ENCODE measurements at places on chromosomes 3 and 15.

DNA sequence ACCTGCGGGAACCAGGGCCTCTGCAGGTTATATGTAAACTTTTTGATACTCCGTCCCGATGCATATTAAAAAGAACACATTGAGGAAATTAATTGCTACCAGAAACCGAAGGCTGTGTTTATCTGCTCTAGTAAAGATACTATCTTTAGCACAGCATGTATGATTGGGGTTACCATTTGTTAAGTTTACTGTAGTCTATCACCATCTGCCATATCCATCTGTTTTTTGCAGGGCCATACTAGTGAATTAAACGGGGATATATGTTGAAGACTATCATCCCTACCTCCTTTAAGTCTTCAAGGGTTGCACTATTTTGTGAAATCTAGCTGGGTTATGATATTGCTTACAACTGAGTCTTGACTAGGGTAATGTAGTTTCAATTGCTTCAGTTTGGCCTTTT lies 597.0 kb downstream of the SQOR start:
- no peak for DNase-seq

GRCh38 chr3:54873059-54874010 lies 54.5 kb downstream of the LRTM1 start:
- DNase-seq = no peak

- no peak for DNase-seq
Measured at GRCh38 chr3:108099679-108100428, 9.0 kb upstream of the CD47 start.

- DNase-seq = no peak
Measured at GRCh38 chr3:102238362-102238761, 196.5 kb upstream of the ZPLD1 start.

- DNase-seq = no peak
Measured at GRCh38 chr15:45009046-45009445, 13.9 kb upstream of the SORD start.

GRCh38 chr3:130892759-130893375 lies 1.0 kb upstream of the ATP2C1 start:
- DNase-seq = peak; percentile 59

- no peak for DNase-seq
Measured at GRCh38 chr15:75008629-75009326, 13.4 kb downstream of the SCAMP5 start.

- no peak for DNase-seq
Measured at GRCh38 chr15:41901431-41901830, 7.6 kb upstream of the SPTBN5 start.

GRCh38 chr15:66186049-66186825 lies 67.3 kb downstream of the MEGF11 start:
- DNase-seq = no peak

- no peak for DNase-seq
Measured at GRCh38 chr15:62994975-62995681, 47.4 kb upstream of the TPM1 start.

DNA sequence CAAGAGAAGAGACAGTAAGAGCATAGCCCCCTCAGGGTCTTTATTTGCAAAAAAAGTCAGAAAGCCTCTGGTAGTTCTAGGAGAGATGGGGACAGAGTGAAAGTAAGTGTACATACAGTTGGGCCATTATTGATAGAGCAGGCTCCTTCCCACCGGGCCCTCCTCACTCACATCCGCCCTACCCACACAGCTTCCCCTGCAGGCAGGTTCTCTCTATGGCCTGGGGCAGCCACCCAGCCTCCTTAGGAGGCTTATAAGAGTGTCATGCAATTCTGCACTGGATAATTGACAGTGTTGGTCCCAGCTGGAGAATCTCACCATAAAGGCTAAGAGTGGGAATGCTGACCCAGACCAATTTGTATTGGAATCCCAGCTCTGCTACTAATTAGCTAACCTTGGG lies 49.5 kb downstream of the SLC30A4 start:
- no peak for DNase-seq

- DNase-seq = peak; percentile 57
Measured at GRCh38 chr3:46276497-46277099, 34.3 kb downstream of the CCR3 start.

DNA sequence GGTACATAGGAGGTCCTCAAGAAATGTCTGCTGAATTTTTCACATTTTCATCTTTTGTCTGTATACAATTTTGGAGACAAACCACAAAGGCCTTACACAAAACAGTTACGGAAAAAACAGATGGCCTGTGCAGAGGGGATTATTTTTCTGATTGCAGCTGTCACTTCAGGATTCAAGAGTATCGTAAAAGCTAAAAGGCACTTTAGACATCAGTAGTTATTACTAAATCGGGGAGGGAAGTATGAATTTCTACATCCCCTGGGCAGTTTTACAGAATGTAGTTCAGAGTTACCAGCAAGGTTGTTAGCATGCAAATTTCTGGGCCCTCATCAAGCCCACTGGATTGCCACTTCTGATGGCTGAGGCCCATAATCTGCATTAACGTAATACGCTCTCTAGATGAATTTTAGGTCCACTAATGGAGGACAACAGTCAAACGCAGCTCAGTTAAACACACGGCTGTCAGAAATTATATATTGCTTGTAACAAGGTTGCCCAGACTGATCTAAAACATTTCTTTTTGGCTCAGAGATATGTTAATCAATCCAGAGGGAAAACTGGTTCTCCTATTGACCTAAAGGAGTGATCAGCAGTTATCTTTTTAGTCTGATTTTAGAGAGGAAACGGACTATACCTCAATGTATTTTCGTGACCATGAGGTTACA lies 1.1 kb downstream of the RIOX2 start:
- DNase-seq = no peak

GRCh38 chr3:196053487-196053886 lies 28.4 kb downstream of the TFRC start:
- DNase-seq = no peak

GRCh38 chr3:114056130-114057010 lies at the start of the genes CCDC191 and QTRT2:
CCDC191 (minus strand) TSS chr3:114056526; CDS start chr3:114056466, 60 bp downstream.
QTRT2 (plus strand) TSS chr3:114056737; CDS start chr3:114065258, 8,521 bp downstream.
- peak; percentile 95 for DNase-seq

DNA sequence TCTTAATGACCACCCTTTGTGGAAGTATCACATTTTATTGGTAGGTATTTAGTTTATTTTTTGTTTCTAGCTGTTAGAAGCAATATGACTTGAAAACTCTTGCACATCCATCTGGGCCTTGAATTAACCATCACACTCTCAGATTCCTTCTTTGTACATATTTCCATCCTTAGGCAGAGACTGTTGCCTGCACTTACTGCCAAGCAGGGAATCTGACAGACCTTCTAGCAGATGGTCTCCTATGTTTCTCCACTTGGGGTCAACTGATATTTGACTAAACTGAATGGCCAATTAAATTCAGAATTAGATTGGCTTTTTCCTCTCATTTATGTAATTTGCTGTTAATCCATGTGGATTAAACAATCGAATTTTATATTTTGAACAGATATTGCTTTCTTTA lies 324.9 kb upstream of the TGFBR2 start:
- no peak for DNase-seq

DNA sequence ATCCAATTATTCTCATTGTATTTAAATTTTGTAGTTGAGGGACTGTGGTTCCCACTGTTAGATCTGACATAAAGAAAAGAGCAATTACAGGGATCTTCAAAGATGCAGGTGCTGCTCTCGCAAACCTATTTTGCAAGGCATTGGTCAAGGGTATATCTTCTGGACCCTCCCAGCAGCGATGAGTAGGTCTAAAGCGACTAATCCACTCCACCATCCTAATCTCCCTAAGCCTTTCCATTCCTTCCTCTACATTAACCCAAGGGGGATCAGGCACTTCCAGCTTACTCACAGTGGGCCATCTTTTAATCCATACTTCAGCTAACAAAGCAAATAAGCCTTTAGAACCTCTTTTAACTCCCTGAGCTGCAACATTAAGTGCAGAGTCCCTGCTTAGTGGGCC lies 37.0 kb upstream of the CPOX start:
- DNase-seq = no peak
